Stimulated activated CD8-positive, alpha-beta memory T cell treated with anti-CD3 and anti-CD28 coated beads, Interleukin-7, amount 100 ng/mL, for 24 hours (primary cell): ENCODE measurements at places on chromosomes 7 and 10.

DNA sequence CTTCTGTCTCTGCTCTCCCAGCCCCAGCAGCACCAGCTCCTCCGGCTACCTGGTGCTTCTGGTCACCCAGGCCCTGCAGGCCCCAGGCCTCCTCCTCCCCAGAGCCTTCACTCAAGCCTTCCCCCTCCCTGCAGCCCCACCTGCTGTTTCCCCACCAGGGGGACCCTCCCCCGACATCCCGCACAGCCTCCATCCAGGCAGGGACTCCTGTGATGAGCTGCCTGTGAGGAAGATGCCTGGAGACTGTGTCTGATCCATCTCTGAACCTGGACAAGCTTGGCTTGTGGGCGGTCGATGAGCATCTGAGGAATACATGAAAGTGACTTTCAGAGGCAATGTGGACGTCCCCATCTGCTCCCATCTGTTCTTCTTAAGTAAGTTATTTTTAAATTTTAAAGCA is 45.0 kb downstream of the RAMP3 start:
- no peak for DNase-seq

DNA sequence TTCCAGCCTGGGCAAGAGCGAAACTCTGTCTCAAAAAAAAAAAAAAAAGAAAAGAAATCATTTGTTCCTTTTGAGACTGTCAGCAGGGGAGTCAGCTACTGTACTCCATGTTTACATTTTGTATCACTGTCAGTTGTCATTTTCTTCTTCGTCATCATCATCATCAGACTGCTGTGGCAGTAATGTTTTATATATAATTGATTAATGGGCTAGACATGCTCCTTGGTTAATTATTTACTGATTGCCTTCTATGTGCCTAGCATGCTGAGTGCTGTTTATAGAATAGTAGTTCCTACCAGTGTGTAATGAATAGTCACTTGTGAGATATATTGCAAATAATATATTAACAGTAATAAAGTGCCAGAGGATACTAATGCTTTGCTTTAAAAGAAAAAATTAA is 50.5 kb downstream of the VCL start:
- DNase-seq, result no peak

GRCh38 chr7:36085096-36085495 is 68.0 kb upstream of the EEPD1 start:
- no peak for DNase-seq

GRCh38 chr10:34801097-34801733 is 13.9 kb downstream of the PARD3 start:
- no peak for DNase-seq

- no peak for DNase-seq
These were observed 216.1 kb upstream of the PRPS1L1 start for GRCh38 chr7:18243731-18244130.

GRCh38 chr7:141312828-141313521 is 238.2 kb upstream of the AGK start:
- no peak for DNase-seq

GRCh38 chr7:92150450-92151017 is 16.3 kb upstream of the CYP51A1 start:
- DNase-seq, result no peak

GRCh38 chr7:108480311-108480710 is 24.1 kb upstream of the NRCAM start:
- no peak for DNase-seq

DNA sequence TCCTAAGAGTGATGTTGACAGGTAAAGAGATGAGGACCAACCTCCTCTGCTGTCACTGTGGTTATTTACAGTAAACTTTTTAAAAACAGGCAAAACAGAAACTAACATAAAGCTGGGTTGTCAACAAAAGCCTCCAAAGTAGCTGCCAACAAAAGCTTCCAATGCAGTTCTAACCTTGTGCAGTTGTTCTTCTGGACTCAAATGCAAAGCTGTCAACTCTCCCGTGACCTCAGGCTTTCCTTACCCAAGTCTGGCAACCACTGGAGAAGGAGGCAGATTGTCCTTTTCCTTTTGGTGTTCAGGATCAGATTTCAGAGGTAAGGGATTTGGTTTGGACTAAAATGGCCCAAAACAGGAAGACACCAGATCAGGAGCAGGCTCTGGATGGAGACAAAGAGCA is 63.1 kb downstream of the DLG5 start:
- no peak for DNase-seq

- no peak for DNase-seq
These were observed 26.6 kb upstream of the LMTK2 start for GRCh38 chr7:98079891-98080648.

GRCh38 chr10:103451091-103451813 is 918 bp downstream of the CALHM2 start:
- DNase-seq, result no peak

DNA sequence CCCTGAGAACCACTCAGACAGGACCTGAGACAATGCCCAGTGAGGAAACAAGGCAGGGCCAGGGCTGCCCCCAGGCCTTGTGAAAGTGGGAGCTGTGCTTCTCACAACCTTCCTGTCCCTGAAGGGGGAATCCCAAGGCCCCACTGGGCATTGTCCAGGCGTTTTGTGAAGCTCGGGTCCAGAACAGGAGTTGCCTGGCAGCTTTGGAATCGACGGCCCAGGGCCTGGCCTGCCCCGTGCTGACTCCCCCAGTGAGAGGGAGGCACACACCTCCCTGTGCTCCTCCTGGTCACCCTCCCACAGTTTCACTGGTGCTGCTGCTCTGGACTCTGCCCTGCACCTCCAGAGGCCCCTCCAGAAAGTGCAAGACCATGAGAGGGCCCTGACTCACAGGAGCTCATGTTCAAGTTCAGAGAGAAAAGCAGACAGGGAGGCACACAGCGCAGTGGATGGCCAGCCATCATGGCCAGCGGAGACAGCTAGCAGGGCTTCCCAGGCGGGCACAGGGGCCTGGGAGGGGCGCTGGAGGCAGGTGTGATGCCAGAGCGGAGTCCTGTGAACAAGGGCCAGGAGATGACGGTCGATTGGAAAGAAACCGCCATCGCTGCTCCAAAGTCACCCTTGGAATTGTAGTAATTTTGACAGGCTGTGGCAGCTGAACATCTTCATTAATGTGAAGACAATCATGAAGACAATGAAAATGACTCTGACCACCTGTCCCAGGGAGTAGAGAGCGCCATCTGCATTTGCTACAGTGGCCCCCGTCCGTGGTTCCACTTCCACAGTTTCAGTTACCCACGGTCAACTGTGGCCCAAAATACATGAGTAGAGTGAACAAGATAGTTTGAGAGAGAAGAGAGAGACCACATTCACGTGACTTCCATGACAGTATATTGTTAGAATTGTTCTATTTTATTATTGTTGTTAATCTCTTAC is 103.7 kb downstream of the MKI67 start:
- DNase-seq, result no peak

GRCh38 chr10:79255007-79255507 is 92.2 kb upstream of the PPIF start:
- DNase-seq, result no peak

GRCh38 chr7:100520138-100520537 is 18.9 kb upstream of the AGFG2 start:
- DNase-seq, result no peak

DNA sequence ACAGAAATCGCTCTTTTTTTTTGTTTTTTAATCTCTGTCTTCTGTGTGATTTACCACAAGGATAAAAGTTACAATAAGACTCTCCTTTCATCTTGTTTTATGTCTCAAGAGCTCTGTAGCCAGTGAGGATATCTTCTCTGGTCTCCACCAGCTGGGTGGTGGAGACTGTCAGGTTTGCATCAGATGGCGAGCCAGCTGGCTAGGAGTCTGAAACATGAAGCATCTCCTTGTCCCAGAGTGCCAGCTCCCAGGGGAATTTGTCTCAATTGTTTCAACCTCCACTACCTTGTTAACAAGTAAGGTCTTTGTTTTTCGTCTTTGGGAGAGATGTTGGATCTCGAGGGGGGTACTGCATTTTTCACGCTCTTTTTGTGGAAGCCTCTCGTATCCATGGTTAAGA is 47.3 kb downstream of the FRMPD2 start:
- DNase-seq, result no peak

DNA sequence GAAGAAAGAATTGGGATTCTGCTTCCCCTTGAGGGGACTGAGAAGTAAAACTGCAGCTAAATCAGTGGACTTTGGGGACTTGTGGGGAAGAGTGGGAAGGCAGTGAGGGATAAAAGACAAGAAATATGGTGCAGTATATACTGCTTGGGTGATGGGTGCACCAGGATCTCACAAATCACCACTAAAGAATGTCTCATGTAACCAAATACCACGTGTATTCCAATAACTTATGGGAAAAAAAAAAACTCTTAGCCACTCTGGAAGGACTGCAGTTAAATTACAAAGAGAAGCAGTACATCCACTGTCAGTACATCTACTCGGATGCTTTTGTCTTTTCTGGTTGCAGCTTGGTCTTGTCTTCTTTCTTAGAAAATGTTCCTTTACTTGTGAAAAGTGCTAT is 27.4 kb upstream of the GOT1 start:
- no peak for DNase-seq

GRCh38 chr10:34651416-34652195 is 163.5 kb downstream of the PARD3 start:
- DNase-seq, result no peak

DNA sequence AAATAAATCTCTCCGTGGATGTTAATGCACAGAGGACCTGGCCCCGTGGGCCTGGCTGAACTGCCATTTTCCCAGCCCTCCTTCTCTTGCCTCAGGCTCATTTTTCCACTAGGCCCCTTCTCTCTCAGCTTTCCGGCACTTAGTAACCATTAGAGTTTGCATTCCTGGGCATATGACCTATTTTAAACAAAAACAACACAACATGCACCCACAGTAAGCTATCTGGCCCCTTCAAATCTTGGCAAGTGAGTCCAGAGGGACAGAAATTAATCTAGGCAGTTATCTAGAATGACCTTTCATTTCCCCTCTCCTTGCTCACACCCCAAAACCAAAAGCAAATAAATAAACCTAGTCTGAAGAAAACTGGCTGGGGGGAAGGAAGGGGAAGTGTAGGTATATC is 11.7 kb downstream of the FBXW4 start:
- DNase-seq, result no peak

GRCh38 chr7:41054960-41055661 is 647.8 kb downstream of the INHBA start:
- DNase-seq, result no peak

- DNase-seq, result no peak
These were observed 296.9 kb upstream of the DGKB start for GRCh38 chr7:15199482-15199881.

DNA sequence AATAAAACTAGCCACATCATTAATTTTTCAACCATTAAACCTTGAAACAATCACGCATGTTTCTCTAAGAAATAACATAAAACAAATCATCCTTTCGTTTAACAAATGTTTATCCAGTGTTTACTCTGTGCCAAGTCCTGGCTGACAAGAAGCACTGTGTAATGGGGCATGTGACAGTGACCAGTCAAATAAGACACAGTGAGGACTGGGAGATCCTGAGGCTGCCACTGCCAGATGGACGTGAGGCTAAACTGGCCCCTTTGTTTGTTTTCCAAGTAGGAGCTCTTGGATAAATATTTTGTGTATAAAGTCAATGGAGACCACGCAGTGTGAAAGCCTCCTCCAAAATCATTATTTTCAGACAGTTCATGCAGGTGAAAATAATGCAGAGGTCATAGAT is 626.2 kb downstream of the SUGCT start:
- DNase-seq, result no peak

GRCh38 chr10:72765051-72765745 is 73.3 kb downstream of the MCU start:
- no peak for DNase-seq

GRCh38 chr7:70573071-70573661 is 558.8 kb upstream of the GALNT17 start:
- no peak for DNase-seq

- DNase-seq, result no peak
These were observed 102.6 kb downstream of the PTPRE start for GRCh38 chr10:128009372-128010126.

DNA sequence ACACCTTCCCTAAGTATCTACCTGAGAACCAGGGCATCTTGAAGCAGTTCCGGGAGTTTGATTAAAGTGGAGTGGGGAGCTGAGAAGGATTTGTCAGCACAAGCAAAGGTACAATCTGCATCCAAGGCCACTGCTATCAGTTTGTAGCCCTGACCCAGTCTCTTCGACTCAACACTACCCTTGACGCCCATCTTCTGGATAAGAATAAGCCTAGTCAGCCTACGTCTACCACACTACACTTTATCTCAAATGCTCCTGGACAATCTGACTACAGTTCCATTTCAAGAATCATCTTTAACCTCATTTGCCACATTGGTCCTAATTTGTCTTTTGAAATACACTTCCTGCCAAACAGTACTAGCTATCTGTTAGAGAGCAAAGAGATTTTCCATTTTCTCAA is 134.1 kb upstream of the C1GALT1 start:
- DNase-seq, result no peak

- DNase-seq, result no peak
These were observed 32.7 kb upstream of the MAT1A start for GRCh38 chr10:80322158-80322557.

DNA sequence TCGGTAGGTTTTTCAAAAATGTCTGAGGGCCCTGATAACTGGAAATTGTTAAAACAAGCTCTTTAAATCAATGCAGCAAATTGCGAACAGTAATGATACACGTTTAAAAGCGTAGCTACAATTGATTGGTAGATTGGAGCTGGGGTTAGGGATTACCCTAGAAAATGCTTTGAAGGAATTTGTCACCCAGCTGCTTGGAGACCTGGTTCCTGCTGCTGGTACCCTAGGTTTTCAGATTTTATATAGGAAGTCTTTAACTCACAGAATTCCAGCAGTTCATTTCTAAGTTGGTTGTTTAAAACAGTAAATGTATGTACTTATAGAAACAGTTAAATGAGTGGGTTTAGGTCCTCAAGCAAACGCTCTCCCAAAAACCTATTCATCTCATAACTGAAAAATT is 1.5 kb downstream of the HECTD2 start:
- DNase-seq, result no peak

- no peak for DNase-seq
These were observed 138.5 kb downstream of the PLXNA4 start for GRCh38 chr7:132437730-132438129.

- no peak for DNase-seq
These were observed 45.7 kb downstream of the PTN start for GRCh38 chr7:137297551-137298463.
